ENCODE measurements at places on chromosomes 2 and 18. TPM values are rescaled to one million over a fixed set of nuclear protein-coding genes. Genes with fewer than 3 reads are reported as not detected.

DNA sequence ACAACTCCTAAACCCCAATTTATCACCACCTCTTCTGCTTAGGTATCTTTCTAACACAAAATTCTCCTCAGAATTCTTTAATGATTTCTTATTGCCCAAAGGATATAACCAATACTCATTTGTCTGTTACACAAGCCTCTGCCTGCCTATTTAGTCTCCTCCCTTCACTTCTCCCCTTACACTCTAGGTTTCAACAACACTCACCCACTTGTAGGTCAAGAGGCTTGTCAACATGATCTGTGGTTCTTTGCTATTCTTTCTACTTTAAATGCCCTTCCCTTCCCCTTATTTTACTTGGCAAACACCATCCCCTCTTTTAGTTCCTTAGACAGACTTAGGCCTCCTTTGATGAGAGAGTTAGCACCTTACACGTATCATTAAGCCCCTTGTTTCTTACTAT is 69.0 kb upstream of the C2orf15 start:
- no peak for DNase-seq
- no peaks in the 10 kb centered on the region for H3K27me3 ChIP-seq
- H3K4me1 ChIP-seq: no peaks in the 10 kb centered on the region
- no peak overlapping the region for H3K4me3 ChIP-seq
- no peak overlapping the region for H3K27ac ChIP-seq

DNA sequence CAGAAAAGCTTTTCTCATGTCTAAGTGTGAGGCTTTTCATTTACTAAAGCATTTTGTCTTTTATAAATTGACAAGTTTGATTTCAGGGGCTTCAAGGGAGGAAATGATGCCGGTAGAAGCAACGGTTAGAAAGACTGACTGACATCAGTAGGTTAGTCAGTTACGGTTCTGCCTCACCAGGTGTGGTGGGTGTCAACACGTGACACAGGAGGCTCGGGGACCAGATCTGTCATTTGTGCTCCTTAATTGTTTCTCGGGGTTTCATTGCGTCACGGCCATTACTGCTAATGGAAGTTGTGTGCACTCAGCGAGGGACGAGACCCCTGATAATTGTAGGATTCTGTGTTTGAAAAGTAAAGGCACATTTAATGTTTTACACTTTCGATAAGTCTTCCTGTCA is 18.9 kb upstream of the PTPRM start:
- H3K27me3 ChIP-seq: no peaks in the 10 kb centered on the region
- no peak overlapping the region for H3K27ac ChIP-seq
- no peak overlapping the region for H3K4me3 ChIP-seq
- DNase-seq: no peak

DNA sequence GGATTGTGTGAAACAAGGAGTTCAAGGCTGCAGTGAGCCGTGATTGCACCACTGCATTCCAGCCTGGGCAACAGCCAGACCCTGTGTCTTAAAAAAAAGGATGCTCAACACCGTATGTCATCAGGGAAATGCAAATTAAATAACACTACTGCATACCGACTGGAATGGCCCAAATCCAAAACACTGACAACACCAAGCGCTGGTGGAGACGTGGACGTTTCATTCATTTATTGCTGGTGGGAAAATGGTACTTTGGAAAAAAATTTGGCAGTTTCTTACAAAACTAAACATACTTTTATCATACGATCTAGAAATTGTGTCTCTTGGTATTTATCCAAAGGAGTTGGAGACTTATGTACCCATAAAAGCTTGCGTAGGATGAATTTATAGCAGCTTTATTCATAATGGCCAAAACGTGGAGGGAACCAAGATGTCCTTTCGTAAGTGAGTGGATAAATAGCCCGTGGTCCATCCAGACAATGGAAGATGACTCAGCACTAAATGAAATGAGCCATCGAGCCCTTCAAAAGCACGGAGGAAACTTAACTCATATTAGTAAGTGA is 24.2 kb downstream of the NEU4 start:
- no peak overlapping the region for H3K4me3 ChIP-seq
- no peaks in the 10 kb centered on the region for H3K27me3 ChIP-seq
- no peaks in the 10 kb centered on the region for H3K36me3 ChIP-seq
- no peak for DNase-seq
- no peak overlapping the region for H3K27ac ChIP-seq
- H3K4me1 ChIP-seq: no peaks in the 10 kb centered on the region

DNA sequence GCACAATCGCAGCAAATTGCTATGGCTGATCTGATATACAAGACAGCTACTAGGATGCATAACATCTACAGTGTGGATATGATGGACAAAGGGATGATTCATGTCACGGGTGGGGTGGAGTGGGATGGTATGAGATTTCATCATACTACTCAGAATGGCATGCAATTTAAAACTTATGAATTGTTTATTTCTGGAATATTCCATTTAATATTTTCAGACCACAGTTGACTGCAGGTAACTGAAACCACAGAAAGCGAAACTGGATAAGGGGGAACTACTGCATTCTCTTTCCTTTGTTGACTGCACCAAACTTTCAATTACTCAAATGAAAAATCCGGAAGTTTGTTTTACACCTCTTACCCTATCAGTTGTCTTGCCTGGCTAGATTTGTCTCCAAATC is 94.4 kb upstream of the NEUROD1 start:
- DNase-seq: no peak
- no peak overlapping the region for H3K4me3 ChIP-seq
- no peaks in the 10 kb centered on the region for H3K36me3 ChIP-seq
- no peak overlapping the region for H3K27ac ChIP-seq

DNA sequence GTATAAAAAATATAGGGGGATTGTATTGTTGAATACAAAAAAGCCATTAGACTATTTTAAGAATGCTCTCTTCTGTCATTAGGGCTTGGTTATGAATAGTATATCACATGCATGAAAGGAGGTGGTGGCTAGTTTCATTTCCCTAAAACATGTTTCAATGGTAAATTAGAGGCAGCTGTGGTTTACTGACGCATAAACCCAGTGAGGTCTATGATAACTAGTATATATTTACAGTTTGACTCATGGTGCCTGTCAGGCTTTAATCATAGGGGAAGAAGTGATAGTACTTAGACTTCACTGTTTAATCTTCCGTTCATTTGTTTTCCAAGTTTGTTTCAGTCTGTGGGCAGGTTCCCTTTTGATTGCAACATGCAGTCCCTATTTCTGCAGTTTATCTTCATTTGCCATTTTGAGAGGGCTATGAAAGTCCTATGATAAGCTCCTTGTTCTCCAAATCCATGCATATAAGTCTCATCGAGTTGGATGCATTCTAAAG is 55.1 kb upstream of the MAP4K3 start:
- DNase-seq: no peak
- no peaks in the 10 kb centered on the region for H3K4me1 ChIP-seq
- H3K36me3 ChIP-seq: no peaks in the 10 kb centered on the region

Gene SSB
- 113 TPM for total RNA-seq
